ENCODE measurements at places on chromosomes 5 and 9.
A peak's percentile ranks its signal among the peaks of the same experiment; 100 is the strongest.

DNA sequence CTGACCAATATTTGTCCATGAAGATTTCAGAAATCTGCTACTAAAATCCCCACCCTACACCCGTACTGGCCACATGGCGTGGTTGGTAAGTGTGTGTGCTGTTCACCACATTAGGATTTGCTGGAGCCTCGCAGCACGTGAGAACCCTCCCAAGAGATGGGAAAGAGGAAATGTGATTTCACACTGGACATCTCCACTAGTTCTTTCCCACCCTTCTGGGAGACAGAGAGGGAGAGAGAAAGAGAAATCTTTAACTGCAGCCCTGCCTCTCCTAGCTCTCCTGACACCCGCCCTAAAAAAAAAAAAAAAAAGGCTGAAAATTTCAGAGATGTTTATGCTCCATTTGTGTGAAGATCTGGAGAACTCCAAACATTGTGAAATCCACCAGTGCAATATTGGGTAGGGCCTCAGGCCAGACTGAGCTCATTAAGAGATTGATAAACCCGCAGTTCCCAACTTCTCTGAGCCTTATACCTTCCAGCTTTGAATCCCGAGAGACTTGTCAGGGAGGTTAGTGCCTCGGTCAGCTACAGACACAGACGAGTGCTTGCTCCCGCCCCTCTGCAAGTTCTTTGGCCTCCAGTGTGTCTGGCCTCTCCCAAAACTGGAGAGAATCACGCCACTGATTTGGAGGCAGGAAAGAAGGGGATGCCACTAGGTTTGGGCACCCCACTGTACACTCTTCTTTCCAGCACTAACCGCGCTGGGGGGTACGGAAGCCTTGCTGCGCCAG lies 1.9 kb downstream of the SPRY4 start:
- H3K27ac ChIP-seq: no peak overlapping the region
- H3K4me1 ChIP-seq: peaks cover 38% of the 10 kb centered on the region
- H3K27me3 ChIP-seq: peaks cover 59% of the 10 kb centered on the region
- DNase-seq: no peak

- H3K27me3 ChIP-seq: no peaks in the 10 kb centered on the region
- no peaks in the 10 kb centered on the region for H3K36me3 ChIP-seq
- DNase-seq: no peak
- peak overlapping the region; percentile 95 for H3K27ac ChIP-seq
Measured at GRCh38 chr9:111630182-111630963, 761 bp upstream of the DNAJC25 start.

GRCh38 chr9:132828201-132828770 lies 49.8 kb downstream of the AK8 start:
- H3K4me1 ChIP-seq: no peaks in the 10 kb centered on the region
- no peak overlapping the region for H3K27ac ChIP-seq
- H3K4me3 ChIP-seq: no peak overlapping the region
- no peak for DNase-seq

- H3K36me3 ChIP-seq: peaks cover 2% of the 10 kb centered on the region
- H3K4me3 ChIP-seq: no peak overlapping the region
- DNase-seq: no peak
- no peaks in the 10 kb centered on the region for H3K27me3 ChIP-seq
- no peaks in the 10 kb centered on the region for H3K4me1 ChIP-seq
Measured at GRCh38 chr5:108925073-108925472, 177.4 kb downstream of the FER start.

DNA sequence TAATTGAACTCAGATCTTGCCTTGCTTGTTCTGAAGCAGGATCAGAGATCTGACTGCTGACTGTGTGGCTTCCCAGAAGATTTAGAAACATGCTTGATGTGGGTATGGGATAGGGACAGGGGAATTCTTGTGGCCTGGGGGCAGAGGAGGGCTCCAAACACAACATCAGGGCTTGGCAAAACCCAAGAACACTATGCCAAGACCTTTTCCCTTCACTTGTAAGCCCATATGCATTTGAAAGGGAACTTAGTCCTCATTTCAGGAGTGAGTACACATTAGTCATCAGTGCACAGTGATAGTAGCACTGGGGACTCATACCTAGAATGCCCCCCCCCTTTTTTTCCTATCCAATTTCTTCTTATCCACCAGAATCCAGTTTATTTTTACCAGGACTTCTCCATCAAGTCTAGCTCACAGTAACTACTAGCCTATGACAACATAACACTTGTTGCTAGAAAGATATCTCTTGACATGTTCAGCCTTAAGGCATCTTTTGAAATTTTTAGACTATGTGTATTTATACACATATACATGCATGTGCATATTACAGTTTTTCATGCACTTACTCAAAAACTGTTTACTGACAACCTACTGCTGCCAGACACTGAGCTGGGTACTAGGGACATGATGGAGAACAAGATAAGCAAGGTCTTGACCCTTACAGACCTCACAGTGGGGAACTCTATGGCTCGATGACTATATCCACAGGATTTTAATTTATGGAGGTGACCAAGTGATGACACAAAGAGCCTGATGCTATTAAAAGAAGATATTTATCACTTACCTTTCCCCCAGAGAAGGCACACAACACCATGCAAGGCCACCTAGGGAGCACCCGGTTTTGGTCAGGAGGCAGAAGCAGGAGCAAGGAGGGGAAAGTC lies 158.3 kb upstream of the MAP3K1 start:
- no peak for DNase-seq
- no peaks in the 10 kb centered on the region for H3K27me3 ChIP-seq
- H3K36me3 ChIP-seq: no peaks in the 10 kb centered on the region
- H3K27ac ChIP-seq: no peak overlapping the region
- peaks cover 2% of the 10 kb centered on the region for H3K4me1 ChIP-seq

GRCh38 chr9:99269416-99269815 lies 47.3 kb downstream of the SEC61B start:
- H3K4me3 ChIP-seq: no peak overlapping the region
- peaks cover 12% of the 10 kb centered on the region for H3K4me1 ChIP-seq
- H3K27me3 ChIP-seq: peaks cover 2% of the 10 kb centered on the region
- H3K36me3 ChIP-seq: no peaks in the 10 kb centered on the region
- DNase-seq: no peak

- DNase-seq: no peak
- H3K27ac ChIP-seq: no peak overlapping the region
- no peaks in the 10 kb centered on the region for H3K4me1 ChIP-seq
- peaks cover 3% of the 10 kb centered on the region for H3K27me3 ChIP-seq
- no peak overlapping the region for H3K4me3 ChIP-seq
- H3K36me3 ChIP-seq: no peaks in the 10 kb centered on the region
Measured at GRCh38 chr9:98321269-98321668, 65.8 kb upstream of the TBC1D2 start.

- H3K27me3 ChIP-seq: no peaks in the 10 kb centered on the region
- DNase-seq: no peak
- peak overlapping the region; percentile 34 for H3K27ac ChIP-seq
- H3K4me1 ChIP-seq: no peaks in the 10 kb centered on the region
- H3K36me3 ChIP-seq: no peaks in the 10 kb centered on the region
Measured at GRCh38 chr9:132288361-132288760, 66.4 kb downstream of the SETX start.

DNA sequence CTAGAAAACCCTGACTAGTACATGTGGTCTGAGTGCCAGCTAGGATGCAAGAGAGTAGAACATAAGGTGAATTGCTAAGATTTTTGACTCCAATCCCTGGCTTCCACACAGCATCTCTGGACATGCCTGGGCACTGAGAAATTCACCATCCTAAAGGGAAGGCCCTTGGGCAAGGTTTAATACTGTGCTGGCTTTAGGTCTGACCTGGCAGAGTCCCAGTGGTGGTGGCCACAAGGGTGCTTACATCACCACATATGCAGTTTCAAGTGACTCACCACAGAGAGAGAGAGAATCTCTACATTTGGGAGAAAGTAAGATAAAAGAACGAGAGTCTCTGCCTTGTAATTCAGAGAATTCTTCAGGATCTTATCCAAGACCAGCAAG lies 661.6 kb upstream of the C9orf72 start:
- H3K4me3 ChIP-seq: no peak overlapping the region
- DNase-seq: no peak
- no peaks in the 10 kb centered on the region for H3K4me1 ChIP-seq
- H3K36me3 ChIP-seq: no peaks in the 10 kb centered on the region
- H3K27ac ChIP-seq: no peak overlapping the region
- H3K27me3 ChIP-seq: no peaks in the 10 kb centered on the region

GRCh38 chr5:14142202-14142826 lies 828 bp upstream of the TRIO start:
- peak overlapping the region; percentile 87 for H3K4me3 ChIP-seq
- H3K27ac ChIP-seq: no peak overlapping the region
- H3K36me3 ChIP-seq: no peaks in the 10 kb centered on the region

- no peaks in the 10 kb centered on the region for H3K4me1 ChIP-seq
- no peak overlapping the region for H3K4me3 ChIP-seq
- H3K27me3 ChIP-seq: peaks cover 27% of the 10 kb centered on the region
- H3K27ac ChIP-seq: no peak overlapping the region
Measured at GRCh38 chr9:134611046-134611445, 30.6 kb upstream of the COL5A1 start.

GRCh38 chr9:120974921-120975320 lies 48.3 kb upstream of the TRAF1 start:
- peaks cover 20% of the 10 kb centered on the region for H3K4me1 ChIP-seq
- H3K27ac ChIP-seq: peak overlapping the region; percentile 77
- H3K36me3 ChIP-seq: no peaks in the 10 kb centered on the region
- no peaks in the 10 kb centered on the region for H3K27me3 ChIP-seq
- no peak for DNase-seq

- H3K27ac ChIP-seq: no peak overlapping the region
- H3K27me3 ChIP-seq: no peaks in the 10 kb centered on the region
- DNase-seq: no peak
- H3K4me3 ChIP-seq: no peak overlapping the region
- H3K4me1 ChIP-seq: no peaks in the 10 kb centered on the region
Measured at GRCh38 chr5:122063836-122064235, 14.2 kb downstream of the LOX start.

DNA sequence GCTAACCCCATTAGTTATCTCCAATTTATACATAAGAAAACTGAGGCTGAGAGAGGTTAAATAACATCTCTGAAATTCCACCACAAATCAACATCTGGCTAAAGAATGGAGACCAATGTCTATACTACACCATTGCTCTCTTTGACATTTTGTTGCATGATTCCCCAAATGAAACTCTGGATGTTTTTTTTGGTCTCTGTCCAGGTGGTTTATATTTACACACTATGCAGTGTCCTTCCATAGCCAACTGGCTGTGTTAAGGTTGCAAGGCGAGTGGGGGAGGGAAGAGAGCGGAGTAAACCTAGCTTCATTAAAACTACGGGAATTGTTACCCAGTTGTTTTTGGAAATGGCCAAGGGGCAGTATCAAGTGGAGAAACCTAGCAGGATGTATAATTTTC lies 67.2 kb downstream of the KIF4B start:
- no peak overlapping the region for H3K4me3 ChIP-seq
- no peak for DNase-seq
- H3K36me3 ChIP-seq: no peaks in the 10 kb centered on the region
- peaks cover 7% of the 10 kb centered on the region for H3K27me3 ChIP-seq

GRCh38 chr9:75002422-75003023 lies 25.6 kb downstream of the CARNMT1 start:
- H3K27me3 ChIP-seq: no peaks in the 10 kb centered on the region
- H3K36me3 ChIP-seq: peaks cover 5% of the 10 kb centered on the region
- peaks cover 4% of the 10 kb centered on the region for H3K4me1 ChIP-seq
- no peak for DNase-seq
- no peak overlapping the region for H3K4me3 ChIP-seq
- H3K27ac ChIP-seq: no peak overlapping the region

GRCh38 chr9:115715666-115716065 lies 437.9 kb upstream of the PAPPA start:
- no peak overlapping the region for H3K4me3 ChIP-seq
- H3K4me1 ChIP-seq: no peaks in the 10 kb centered on the region
- no peaks in the 10 kb centered on the region for H3K27me3 ChIP-seq
- H3K27ac ChIP-seq: no peak overlapping the region
- DNase-seq: no peak

- no peak overlapping the region for H3K27ac ChIP-seq
- DNase-seq: no peak
- H3K4me3 ChIP-seq: no peak overlapping the region
- H3K4me1 ChIP-seq: no peaks in the 10 kb centered on the region
- H3K36me3 ChIP-seq: no peaks in the 10 kb centered on the region
Measured at GRCh38 chr5:150644058-150644457, 3.6 kb downstream of the SYNPO start.

- no peaks in the 10 kb centered on the region for H3K4me1 ChIP-seq
- no peak overlapping the region for H3K4me3 ChIP-seq
- no peaks in the 10 kb centered on the region for H3K36me3 ChIP-seq
- peak; percentile 15 for DNase-seq
- H3K27ac ChIP-seq: no peak overlapping the region
- H3K27me3 ChIP-seq: peaks cover 6% of the 10 kb centered on the region
Measured at GRCh38 chr9:89592963-89593726, 11.7 kb upstream of the GADD45G start.

DNA sequence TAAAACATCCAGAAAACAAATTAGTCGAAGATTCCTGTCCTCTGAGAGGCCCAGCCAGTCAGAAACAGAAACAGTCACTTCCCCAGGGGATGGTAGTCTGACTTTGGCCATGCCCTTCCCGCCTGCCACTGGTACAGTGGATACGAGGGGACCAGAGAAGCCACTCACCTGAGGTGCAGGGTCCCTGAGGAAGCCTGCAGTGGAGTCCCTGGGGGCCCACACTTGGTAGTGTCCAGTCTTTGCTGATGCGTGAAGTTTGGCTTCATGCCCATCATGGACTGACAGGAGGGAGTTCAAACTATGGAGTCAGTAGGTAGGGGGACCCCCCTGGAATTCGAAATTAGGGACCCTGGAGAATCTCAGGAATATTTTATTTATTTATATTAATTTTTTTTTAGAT lies 147.5 kb downstream of the DAB2IP start:
- H3K4me1 ChIP-seq: no peaks in the 10 kb centered on the region
- peaks cover under 1% of the 10 kb centered on the region for H3K36me3 ChIP-seq
- peaks cover 6% of the 10 kb centered on the region for H3K27me3 ChIP-seq
- DNase-seq: no peak
- H3K27ac ChIP-seq: no peak overlapping the region

- H3K4me1 ChIP-seq: peaks cover 11% of the 10 kb centered on the region
- no peak for DNase-seq
- H3K27ac ChIP-seq: no peak overlapping the region
- no peaks in the 10 kb centered on the region for H3K27me3 ChIP-seq
- H3K4me3 ChIP-seq: no peak overlapping the region
- no peaks in the 10 kb centered on the region for H3K36me3 ChIP-seq
Measured at GRCh38 chr9:94135222-94135621, 51.0 kb downstream of the PTPDC1 start.

DNA sequence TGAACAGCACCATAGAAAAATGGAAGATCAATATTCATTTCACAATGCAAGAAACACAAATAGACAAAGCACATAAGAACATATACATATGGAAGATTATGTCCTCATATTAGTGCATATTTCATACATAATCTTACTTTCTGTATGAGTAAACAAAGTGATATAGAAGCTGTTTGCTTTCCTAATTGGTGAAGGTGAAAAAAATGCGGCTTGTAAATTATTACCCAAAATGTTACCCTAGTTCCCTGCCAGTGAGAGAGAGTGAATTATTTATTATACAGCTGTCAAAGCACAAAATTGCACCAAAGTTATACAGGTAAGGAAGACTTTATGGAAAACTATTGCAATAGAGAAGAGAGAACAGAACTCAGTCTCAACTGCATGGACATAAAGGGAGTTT lies 1485.0 kb upstream of the CDH9 start:
- H3K4me3 ChIP-seq: no peak overlapping the region
- no peak overlapping the region for H3K27ac ChIP-seq
- H3K36me3 ChIP-seq: no peaks in the 10 kb centered on the region
- no peaks in the 10 kb centered on the region for H3K4me1 ChIP-seq
- no peaks in the 10 kb centered on the region for H3K27me3 ChIP-seq
- no peak for DNase-seq

GRCh38 chr5:178442405-178443257 lies 147.6 kb downstream of the COL23A1 start:
- H3K36me3 ChIP-seq: no peaks in the 10 kb centered on the region
- no peak for DNase-seq
- H3K4me3 ChIP-seq: no peak overlapping the region
- no peak overlapping the region for H3K27ac ChIP-seq
- H3K4me1 ChIP-seq: peaks cover 10% of the 10 kb centered on the region
- H3K27me3 ChIP-seq: peaks cover 6% of the 10 kb centered on the region
